Stimulated activated CD8-positive, alpha-beta memory T cell treated with anti-CD3 and anti-CD28 coated beads, Interleukin-4, amount 100 ng/mL, for 24 hours (primary cell): ENCODE measurements at places on chromosomes 7 and 10.

DNA sequence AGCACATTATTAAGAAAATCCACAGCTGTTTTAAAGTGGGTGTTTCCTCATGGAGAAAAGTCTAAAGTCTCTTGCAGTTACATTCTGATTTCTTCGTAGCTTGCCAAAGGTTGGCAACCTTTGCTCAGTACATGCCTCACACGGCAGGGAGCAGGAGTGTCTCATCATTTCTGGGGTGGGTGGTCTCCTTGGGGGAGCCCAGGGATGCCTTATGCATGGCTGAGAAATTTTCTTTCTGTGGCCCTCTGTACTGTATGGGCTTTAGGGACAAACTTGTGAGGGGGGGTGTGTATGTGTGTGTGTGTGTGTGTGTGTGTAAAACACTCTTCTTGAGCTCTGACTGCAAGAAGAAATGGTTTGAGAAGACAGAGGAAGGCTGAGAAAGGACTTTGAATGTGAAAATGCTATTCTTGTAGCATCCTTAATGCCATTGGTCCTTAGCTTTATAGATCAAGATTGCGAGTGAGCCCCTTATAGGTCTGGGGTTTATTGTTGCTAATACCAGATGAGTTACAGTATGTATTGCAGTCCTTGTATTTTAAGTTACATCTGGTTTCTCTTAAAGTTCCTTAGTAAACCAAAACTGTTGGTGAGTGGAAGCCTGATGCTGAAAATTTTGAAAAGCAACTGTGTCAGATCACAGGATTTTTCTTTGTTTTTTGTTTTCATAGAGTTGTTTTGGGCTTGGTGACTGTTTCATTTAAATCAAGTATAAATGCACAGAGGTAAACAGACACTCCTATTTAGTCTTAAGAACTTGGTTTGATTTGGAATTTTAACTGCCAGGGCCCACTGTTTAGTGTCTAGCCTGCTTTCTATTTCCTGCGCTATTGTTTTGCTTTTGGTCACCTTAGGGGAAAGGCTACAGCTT is 242.0 kb downstream of the BICC1 start:
- no peak for DNase-seq

DNA sequence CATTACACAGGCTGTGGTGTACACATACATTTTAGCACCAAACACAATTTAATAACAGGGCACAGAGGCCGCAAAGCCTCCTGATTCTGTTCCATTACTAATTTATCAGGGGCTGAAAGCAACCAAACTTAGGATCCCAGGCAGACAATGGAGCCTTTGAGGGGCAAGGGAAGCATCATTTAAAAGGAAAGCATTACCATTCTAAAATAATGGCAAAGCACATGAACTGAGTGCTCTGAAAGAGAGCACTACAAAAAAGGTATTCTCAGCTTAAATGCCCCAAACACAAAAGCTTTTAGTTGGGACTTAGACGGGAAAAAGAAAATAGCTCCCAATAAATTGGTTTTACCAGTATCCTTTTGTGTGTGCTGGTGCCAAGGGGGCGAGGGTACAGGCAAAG is 282.0 kb upstream of the ETV1 start:
- DNase-seq, result no peak

GRCh38 chr10:3791974-3792633 is 7.1 kb upstream of the KLF6 start:
- DNase-seq, result no peak

DNA sequence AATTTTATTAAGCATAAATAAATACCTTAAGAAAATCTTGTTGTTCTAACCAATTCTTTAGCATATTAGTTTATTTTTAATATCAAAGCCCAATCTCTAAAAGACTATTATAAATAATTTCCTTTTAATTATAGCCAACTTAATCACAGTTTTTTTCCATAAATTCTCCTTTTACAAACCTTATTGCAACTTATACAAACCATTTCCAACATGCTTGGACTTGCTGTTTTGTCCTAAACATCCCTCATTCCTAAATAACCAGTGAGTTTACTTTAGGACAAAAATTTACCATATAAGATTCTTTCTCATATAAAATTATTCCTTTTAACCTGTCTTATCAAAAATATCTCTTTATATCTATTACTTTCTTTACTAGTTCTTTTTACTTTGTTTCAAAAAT is 25.2 kb upstream of the LSM8 start:
- no peak for DNase-seq

DNA sequence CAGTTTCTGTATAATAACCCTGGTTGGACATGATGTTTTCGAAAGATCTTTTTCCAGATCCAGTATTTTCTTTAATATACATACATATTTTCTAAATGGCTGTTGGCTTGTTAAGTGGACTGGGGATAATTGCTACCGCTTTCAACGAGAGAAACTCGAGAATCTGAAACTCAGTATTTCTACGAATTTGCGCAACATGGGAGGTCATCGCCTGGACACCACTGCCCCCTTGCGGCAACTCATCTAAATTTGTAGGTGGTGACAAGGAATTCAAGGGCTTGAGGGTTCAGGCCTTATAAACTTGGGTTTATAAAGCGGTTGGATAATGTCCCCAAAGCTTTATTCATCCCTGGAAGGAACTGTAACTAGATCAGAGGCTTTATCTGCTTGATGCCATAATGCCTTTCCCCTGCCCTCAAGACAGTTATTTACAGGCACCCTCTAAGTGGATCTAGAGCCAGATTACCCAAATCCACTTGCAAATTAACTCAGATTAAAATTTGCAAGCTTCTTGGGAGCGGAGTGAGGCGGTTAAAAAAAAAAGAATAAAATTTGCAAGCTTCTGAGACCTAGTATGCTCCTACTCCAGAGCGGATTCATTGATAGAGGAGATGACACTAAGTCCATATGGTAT is 21.3 kb upstream of the KCNK18 start:
- peak; percentile 62 for DNase-seq

DNA sequence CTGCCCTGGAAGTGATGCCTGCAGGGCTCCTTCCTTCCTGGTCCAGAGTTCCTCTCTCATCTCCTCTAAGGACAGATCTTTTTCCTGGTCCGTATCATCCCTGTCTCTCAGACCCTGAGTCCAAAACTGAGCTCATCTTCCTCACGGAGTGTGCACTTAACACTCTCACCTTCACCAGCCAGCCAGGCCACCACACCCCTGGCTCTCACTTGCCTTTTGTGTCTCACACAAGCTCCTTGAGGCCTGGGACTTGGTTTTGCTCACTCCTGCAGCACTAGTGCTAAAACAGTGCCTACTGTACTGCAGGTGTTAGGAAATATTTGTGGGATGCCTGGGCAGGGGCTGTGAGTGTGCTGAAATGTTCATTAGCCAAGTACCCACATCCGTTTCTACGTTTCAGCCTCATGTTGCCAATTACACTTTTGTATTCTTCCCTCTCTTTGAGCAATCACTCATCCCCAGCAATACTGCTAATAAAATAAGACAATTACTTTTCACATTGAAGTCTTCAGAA is 21.4 kb upstream of the PARP12 start:
- DNase-seq, result no peak

GRCh38 chr10:74377476-74377875 is 226.5 kb downstream of the ADK start:
- no peak for DNase-seq

DNA sequence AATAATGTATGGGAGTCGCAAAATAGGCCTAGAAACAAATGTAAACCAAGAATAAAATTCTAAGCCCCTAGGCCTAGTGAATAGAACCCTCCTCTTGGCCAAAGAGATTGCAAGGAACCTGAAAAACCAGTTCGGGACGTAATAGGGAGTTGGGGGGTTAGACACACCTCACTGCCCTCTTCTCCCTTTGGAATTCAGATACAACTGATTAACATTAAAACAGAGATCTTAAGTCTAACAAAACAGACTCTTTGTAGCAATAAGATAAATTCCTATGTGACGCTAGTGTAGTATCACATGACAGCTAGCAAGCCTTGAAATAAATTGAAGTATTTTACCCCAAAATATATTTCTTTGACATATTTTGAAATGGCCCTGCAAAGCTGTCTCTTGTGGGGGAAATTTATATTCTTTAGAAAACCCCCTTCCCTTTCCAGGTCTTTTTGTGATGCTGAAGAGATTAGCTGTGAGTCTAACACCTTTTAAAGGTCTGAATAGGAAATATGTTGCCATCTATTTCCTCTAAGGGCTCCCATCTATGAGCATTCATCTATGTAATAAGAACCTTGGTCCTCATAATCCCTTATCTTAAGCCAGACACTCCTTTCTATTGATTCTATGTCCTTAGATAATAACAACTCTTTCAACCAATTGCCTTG is 623.4 kb upstream of the NRG3 start:
- DNase-seq, result no peak

DNA sequence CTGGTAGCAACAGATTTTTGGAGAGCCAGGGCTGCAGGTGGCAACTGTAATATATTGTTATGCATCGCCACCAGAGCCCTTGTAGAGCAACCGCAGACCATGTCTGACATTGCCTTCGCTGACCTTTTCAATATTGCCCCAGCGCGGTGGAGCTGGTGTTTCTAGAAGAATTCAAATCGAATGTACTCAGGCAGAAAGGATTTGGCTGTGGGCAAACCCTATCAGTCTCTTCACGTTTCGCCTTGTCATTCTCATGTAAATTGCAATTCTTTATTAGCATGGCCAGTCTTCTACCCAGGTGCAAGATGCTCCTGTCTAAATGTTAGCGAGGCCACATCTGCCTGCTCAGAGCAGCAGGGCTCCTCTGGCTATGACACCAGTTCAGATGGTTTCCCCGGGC is 490.2 kb upstream of the AUTS2 start:
- DNase-seq, result no peak

GRCh38 chr7:112529521-112529920 is 48.7 kb downstream of the LSMEM1 start:
- DNase-seq, result no peak
